ENCODE measurements at places on chromosomes 5 and 9.

- DNase-seq, result no peak
These were observed 29.1 kb downstream of the KCNIP1 start for GRCh38 chr5:170532935-170533334.

GRCh38 chr5:75510836-75511434 lies 494 bp downstream of the CERT1 start:
- DNase-seq, result no peak

GRCh38 chr9:69637817-69638200 lies 34.4 kb downstream of the APBA1 start:
- no peak for DNase-seq

DNA sequence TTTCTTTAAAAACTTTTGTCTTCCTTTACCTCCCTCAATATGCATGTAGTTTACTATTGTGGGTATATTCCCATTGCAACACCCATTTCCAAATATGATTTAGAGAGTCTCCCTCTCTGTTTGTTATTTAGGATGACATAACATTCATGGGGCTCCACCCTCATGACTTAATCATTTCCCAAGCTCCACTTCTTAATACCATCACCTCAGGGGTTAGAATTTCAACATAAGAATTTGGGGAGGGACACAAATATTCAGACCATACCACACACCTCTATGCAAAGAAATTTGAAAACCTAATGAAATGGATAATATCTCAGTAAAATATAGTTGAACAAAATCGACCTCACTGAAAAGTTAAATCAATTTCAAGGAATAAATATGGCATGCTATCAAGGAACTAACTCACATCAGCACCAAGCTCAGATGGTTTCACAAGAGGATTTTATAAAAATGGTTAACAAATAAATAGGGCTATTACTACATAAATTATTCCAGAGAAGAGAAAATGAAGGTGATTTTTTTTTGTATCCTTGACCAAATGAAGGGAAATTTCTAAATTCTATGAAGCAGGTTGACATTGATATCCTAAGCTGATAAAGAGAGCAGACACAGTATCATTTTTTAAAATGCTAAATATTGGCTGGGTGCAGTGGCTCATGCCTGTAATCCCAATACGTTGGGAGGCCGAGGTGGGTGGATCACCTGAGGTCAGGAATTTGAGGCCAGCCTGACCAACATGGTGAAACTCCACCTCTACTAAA lies 20.2 kb upstream of the UBTD2 start:
- no peak for DNase-seq

DNA sequence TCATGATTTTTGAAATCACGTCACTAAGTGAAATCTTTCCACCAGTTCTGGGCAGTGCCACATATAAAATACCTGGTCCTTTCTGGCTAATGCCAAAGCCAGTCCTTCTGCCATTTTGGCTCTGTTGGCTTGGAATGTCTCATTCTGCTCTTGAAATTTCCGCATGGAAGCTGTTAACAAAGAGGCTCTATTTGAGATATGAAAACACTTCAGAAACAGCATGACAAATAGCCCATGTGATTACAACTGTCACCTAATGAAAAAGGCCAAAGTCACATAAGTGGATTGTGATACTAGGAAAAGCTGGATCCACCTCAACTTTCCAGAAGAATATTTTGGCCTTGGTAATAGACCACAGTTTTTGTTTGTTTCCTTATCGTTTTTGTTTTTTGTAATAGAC lies 12.8 kb downstream of the GOLGA1 start:
- no peak for DNase-seq

GRCh38 chr9:14987858-14988257 lies 77.6 kb upstream of the FREM1 start:
- DNase-seq, result no peak

DNA sequence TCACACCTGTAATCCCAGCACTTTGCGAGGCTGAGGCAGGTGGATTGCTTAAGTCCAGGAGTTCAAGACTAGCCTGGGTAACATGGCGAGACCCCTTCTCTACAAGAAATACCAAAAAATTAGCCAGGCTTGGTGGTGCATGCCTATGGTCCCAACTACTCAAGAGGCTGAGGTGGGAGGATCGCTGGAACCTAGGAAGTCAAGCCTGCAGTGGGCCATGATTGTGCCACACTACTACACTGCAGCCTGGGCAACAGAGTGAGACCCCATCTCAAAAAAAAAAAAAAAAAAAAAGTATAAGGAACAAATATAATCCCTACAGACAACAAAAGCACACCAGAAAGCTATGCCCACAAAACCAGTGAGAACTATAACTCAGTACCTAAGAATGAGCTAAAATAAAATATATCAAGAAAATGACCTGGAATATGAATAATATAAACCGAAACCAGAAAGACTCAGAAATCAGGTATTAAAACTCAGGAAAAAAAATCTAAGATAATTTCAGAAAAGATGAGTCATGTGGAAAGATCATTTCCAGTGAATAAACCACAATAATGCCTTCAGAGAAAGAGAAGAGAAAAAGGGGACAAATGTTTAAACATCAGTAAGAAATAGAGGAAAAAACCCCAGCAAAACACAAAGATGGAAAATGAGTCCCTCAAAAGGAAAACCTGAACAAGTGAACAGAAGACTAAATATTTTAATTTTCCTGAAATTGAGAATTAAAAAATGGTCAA lies 57.4 kb downstream of the GOLPH3 start:
- DNase-seq, result no peak

DNA sequence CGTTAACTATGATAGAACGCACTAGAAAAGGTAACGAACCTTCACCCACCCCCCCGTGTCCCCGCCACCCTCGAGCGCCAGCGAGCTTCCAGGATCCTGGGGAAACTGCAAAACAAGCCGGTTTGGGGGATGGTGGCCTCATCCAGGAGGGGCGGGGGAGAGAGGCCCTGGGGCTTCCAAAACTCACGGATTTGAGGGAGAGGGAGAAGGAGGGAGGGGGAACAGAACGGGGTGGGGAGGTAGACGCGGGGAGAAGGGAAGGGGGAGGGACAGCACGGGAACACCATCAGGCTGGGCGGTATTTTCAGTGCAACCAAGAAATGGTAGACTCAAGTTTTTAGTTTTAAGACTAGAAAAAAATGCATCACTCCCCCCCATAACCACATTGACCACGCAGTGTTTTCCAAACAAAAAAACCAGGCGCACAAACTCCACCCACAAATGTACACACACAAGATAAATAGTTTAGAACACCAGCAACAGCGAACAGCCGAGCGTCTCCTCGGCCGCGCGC lies 1.4 kb downstream of the NRARP start:
- DNase-seq, result no peak

DNA sequence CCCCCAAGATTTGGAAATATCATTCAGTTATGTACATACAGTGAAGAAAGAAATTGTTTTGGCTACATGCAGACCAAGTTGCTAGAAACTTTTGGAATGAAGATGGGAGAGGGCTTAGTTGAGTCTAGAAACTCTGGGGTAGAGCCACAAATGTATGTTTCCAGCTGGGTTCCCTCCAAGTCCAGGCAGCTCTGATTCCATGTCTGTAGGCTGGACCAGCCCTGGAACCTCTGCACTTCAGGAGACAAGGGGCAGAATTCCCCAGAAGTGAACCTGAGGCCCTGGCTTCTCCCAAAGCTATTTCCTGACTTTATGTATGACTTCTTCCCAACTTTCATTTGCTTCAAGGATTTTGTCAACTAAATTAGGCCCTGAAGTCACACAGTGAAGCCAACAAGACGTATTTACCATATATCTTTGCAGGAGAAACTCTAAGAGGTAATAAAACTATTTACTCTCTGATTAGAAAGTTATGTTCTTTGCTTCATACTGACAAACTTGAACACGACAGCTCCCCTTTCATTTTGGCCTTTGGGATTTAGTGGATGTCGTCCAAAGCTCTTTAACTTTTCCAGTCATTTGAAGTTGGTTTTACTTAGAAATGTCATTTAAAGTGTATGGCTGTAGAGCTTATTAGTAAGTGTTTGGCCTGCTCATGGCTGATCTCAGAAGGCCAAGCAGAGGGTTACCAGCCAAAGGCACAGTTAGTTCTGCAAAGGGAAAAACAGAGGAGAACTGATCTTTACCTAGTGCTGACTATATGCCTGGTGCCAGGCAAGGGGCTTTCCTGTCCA lies 152.0 kb upstream of the SLC28A3 start:
- DNase-seq, result no peak

- no peak for DNase-seq
These were observed 73.9 kb downstream of the RMI1 start for GRCh38 chr9:84054341-84055010.

DNA sequence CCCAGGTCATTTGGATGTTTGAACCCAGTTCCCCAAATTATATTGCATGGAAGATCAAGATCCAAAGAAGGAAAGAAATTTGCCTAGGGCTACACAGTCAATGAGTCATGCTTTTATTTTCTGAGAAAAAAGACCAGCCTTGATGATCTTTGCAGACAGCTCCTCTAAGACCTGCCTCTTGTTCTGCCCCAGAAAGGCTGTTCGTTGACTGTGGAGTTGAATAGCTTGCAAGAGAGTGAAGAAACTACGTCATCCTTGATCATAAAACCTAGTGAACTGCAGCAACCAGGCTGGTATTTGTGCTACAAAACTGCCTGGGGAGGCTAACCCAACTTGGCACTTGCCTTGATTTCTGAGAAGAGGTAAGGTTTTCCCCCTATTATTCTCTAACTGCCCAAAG lies 263.9 kb downstream of the PAPPA start:
- DNase-seq, result no peak

GRCh38 chr9:133880136-133880535 lies 112.0 kb downstream of the VAV2 start:
- DNase-seq, result no peak

DNA sequence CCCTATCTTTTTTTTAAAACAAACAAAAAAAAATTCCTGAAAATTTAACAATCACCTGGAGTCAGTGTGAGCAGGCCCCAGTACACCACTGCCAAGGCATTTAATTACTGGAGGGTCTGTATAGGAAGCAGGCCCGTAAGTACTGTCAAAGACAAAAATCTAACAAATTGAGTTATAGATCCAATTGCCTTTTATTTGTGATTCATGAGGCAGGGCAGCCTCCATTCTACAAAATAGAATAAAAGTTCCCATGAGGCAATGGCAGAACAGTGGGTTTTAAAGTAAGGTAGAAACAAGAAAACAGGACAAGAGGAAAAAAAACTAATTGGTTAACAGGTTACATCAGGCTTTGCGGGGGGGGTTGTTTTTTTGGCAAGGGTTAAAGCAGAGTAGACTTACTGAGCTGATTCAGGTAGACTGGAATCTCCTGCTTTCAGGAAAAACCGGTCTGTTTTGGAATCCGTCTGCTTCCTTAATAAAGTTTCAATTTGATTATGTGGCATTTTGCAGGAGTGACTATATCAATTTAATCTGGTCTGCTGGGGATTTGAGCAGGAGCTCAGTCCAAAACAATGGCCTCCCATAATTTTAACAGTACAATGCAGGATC lies 48.9 kb downstream of the AUH start:
- no peak for DNase-seq

DNA sequence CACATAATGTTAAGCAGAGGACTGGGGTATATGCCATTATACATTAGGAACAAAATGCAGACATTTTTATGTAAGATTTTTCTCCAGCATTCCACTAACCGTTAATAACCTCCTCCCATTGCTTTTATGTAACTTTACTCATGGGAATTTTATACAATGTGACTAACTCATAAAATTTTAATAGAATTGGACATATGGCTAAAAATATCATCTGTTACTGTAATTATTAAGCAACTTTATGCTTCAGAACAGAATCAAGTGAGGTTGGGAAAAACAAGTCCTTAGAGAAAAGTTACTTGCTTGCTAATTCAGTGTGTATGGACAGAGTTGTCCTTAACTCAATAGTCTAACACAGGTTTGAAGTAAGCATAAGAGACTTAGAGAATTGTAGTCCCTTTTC lies 54.8 kb upstream of the PCSK1 start:
- no peak for DNase-seq

DNA sequence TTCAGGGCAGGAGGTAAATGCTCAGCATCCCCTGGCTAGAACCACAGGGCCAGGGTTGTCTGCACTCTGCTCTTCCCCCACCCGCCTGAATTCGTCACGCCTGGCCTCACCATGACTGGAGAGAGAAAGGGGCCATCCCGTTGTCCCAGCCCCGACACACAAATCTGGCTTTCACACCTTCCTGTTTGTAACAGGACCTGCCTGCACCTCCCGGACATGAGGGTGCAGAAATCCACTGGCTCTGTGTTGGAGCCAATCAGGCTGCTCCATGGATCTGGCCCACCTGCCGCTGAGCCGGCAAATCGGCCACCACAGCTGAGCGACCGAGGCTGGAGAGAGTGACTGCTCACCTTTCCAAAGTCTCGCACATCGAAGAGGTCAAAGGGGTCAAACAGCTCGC lies 53.4 kb downstream of the VAV2 start:
- no peak for DNase-seq

GRCh38 chr5:60598424-60598823 lies 101.5 kb downstream of the DEPDC1B start:
- no peak for DNase-seq

GRCh38 chr9:99828417-99829176 lies 6.9 kb downstream of the NR4A3 start:
- no peak for DNase-seq

DNA sequence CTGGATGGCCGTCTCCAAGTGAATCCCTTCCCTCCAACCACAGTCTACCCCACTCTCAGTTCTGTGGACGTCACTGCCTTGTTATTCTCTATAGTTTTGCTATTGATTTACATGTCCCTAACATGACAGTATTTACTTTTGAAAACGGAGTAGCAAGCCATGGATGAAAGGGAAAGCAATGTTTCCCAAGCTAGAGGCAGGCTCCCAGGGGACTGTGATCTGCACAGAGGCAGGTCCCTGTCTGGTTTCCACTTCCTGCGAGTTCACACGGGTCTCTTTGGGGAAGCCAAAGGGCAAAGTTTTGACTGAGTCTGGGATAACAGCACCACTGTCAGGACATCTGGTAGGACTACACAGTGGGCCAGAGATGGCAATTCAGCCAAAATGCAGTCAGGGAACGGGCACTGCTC lies 12.7 kb downstream of the C9orf153 start:
- no peak for DNase-seq

DNA sequence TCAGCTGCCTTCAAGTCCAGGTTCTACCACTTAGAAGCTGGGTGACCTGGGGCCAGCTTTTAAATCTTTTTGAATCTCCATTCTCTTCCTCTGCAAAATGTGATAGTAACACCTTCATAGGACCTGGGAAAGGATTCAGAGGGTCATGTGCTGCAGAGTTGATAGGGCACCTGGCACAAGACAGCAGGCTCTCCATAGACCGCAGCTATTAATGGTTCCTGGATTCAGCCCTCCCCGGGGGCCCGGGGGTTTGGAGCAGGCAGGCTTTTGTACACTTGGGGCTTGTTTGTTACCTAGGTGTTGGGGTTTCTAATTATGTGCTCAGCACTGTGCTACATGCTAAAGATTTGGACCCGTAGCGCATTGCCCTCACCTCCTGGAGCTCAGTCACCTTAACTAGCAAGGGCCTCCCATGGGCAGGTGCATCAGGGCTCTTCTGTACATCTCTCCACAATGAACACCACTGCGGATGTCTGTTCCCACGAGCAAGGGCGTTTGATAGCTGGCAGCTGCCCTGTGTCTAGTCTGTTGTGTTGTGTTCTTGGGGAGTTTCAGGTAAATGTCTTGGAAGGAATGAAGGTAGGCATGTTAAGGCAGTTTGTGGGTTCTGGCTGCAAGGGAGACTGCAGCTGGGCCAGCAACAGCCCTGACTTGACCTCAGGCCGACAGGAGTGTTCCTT lies 12.1 kb downstream of the PRRC2B start:
- DNase-seq, result no peak

Measured in activated effector memory CD4-positive, alpha-beta T cell treated with Interleukin-2 at 50 U/mL for 16 hours (primary cell).